ENCODE measurements at places on chromosomes 7 and 10.
A peak's percentile ranks its signal among the peaks of the same experiment; 100 is the strongest.

GRCh38 chr10:126394948-126395347 lies 6.7 kb upstream of the ADAM12 start:
- no peak for DNase-seq
- H3K27ac ChIP-seq = no peak overlapping the region
- no peaks in the 10 kb centered on the region for H3K27me3 ChIP-seq
- H3K36me3 ChIP-seq = no peaks in the 10 kb centered on the region
- H3K4me3 ChIP-seq = no peak overlapping the region

- no peak for DNase-seq
- H3K4me1 ChIP-seq = peaks cover 5% of the 10 kb centered on the region
- H3K36me3 ChIP-seq = no peaks in the 10 kb centered on the region
- H3K27ac ChIP-seq = no peak overlapping the region
These were observed 160.5 kb downstream of the VTI1A start for GRCh38 chr10:112607506-112607905.

DNA sequence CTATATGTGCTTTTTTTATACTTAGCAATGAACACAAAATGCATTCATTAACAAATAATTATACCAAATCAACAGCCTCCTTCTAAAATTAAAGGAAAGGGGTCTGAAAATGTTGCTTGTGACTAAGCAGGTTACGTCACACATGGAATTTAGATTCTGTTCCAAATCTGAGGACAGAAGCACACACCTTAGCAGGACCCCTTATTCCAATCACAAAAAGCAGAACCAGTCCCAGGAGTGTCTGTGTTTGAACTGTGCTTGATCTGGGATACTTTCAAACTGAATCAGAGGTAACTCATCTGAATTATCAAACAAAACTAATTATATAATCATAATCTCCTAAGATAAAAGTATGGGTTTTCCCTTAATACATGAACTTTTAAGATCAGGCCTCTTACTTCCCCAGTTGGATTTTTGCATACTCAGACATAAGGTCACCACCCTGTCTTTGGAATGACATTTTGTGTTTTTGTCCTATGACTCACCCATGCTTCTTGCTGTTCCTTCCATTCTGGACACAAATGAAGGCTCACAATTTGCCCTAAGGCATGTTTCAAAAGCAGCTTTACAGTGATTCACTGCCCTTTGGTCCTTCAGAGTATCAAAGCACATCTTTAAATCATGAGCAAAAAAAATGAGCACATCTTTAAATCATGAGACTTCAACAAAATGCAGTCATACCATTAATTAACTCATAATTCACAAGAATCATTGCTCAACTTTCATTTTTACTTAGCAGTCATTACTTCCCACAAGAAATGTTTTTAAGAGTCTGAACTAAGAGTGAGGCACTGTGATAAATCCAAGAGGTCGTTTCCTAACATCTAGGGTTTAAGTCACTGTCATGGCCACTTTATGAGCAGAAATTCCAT lies 35.5 kb downstream of the SEMA3C start:
- peak; percentile 73 for DNase-seq
- H3K4me3 ChIP-seq = no peak overlapping the region
- no peaks in the 10 kb centered on the region for H3K27me3 ChIP-seq
- H3K27ac ChIP-seq = peak overlapping the region; percentile 80

DNA sequence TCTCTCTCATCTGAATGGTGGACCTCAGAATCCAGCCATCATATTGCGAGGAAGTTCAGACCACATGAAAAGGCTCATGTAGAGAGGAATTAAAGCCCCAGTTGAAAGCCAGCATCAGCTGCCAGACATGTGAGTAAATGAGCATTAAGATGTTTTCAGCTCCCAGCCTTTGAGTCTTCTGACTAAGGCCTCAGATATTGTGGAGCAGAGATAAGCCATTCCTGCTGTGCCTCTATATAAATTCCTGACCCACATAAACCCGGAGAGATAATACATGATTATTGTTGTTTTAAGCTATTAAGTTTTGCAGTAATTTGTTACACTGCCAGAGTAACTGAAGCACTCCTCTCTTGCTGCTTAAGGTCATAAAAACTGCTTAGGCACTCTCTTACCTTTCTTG lies 14.6 kb downstream of the FAM149B1 start:
- no peak for DNase-seq
- H3K36me3 ChIP-seq = no peaks in the 10 kb centered on the region
- no peaks in the 10 kb centered on the region for H3K27me3 ChIP-seq

- DNase-seq = no peak
- no peak overlapping the region for H3K27ac ChIP-seq
- no peak overlapping the region for H3K4me3 ChIP-seq
- H3K4me1 ChIP-seq = peaks cover 45% of the 10 kb centered on the region
- peaks cover 8% of the 10 kb centered on the region for H3K36me3 ChIP-seq
These were observed 9.8 kb downstream of the AGBL3 start for GRCh38 chr7:134996097-134996550.

DNA sequence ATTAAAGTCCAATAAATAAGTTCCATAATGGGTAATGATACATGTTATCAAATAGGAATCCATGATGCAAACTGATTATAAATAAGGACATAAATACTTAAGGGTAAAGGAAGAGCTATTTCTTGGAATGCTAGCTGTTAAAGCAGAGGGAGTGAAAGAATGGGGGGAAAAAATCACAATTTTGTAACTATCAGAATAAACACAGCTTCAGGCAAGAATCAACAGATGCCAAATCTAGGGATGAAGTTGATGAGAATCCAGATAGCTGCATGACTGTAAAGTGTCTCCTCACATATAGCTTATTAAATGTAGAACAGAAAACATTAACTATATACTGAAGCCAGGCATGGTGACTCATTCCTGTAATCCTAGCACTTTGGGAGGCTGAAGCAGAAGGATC lies 4.9 kb downstream of the IPMK start:
- H3K27me3 ChIP-seq = no peaks in the 10 kb centered on the region
- H3K4me1 ChIP-seq = peaks cover 12% of the 10 kb centered on the region
- no peak overlapping the region for H3K27ac ChIP-seq
- no peak overlapping the region for H3K4me3 ChIP-seq
- H3K36me3 ChIP-seq = no peaks in the 10 kb centered on the region

DNA sequence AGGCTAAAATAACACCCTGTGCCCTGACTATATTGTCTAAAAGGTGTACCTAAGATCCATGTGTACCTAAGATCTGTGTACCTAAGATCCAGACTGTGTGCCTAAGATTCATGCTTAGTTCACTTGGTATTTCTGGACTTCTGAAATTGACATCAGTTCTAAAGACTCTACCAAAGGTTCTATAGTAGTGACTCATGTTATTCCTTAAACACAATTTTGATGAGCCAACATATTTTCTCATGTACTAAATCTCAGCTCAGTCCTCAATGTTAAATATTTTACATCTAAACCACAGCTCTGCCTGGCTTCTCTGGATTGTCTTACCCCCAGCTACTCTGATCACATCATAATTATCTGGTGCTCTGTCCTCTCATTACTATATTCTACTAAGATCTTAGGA lies 802.3 kb upstream of the SORCS1 start:
- DNase-seq = no peak
- H3K27ac ChIP-seq = no peak overlapping the region
- no peak overlapping the region for H3K4me3 ChIP-seq

- DNase-seq = no peak
- H3K27ac ChIP-seq = peak overlapping the region; percentile 59
- no peaks in the 10 kb centered on the region for H3K27me3 ChIP-seq
- no peak overlapping the region for H3K4me3 ChIP-seq
These were observed 28.4 kb upstream of the IFRD1 start for GRCh38 chr7:112421666-112422486.

DNA sequence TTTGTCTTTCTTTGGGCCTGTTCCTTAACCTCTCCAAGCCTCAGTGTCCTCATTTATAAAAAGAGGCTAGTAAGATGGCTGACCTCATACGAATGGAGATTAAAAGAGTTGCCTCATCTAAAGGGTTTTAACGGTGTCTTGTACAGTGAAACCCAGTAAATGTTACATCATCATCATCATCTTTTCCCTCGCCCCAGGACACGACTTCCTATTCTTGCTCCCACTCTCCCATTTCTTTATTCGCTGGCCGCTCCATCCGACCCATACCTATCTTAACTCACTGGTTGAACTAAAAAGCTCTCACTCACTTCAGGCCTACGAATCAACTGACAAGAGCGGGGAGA lies 554 bp downstream of the FRA10AC1 start:
- no peaks in the 10 kb centered on the region for H3K36me3 ChIP-seq
- peak; percentile 14 for DNase-seq
- no peaks in the 10 kb centered on the region for H3K27me3 ChIP-seq
- no peak overlapping the region for H3K27ac ChIP-seq
- H3K4me3 ChIP-seq = peak overlapping the region; percentile 85

DNA sequence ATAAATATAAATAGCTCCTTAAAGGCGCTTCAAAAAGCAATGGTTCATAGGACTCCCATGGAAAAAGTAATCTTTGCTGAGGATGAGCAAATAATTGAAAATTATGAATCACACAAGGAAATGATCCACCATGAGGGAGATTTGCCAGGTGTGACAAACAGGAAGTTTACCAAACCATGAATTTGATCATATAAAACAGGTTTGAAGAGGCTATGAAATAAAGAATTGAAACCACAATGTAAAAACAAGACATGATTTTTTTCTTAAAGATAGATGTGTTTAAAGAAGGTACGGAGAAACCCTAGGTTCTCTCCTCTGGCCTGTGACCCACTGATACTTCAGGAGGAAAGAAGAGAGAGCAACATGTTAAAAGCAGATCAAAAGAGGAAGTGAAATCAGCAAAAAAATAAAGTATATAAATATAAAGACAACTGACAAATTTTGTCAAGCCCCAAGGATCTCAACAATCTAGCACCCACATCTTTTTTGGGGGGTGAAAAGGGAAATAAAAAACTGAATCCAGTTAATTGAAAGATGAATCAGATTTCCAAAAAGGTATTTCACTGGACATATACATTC lies 111.3 kb upstream of the ASAH2 start:
- H3K4me1 ChIP-seq = 0 out of 2 replicates have a peak, but pooled peaks cover 3% of the 10 kb centered on the region
- H3K27me3 ChIP-seq = no peaks in the 10 kb centered on the region
- no peak overlapping the region for H3K4me3 ChIP-seq
- no peaks in the 10 kb centered on the region for H3K36me3 ChIP-seq
- DNase-seq = no peak

DNA sequence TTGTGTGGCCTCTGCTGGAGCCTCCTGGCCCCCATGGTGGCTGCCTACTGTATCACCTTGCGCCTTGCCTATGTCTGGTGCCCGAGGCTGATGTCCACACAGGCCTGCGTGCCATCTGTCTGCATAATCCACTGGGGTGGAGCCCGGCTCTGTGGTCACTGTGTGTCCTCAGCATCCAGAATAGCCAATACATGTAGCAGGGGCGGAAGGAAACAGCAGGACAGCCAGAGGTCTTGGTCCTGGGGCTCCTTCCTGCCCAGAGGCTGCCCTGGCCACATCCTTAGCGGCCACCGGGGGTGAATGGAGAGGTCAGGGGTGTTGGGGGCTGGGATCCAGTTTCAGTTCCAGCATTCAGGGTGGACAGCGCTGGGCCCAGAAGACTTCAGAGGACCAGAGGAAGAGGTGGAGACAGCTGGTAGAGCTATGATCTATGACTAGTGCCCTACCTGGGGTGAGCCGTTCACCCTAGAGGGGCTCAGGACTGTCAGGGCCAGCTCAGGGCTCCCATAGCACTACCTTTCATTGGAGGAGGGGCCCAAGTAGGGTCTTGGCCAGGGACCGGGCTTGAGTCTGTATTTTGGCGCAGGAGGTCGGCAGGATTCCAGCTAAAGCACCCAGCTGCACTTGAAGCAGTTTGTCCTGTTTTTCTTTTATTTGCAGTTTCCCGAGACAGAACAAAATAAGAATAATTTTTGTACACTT lies 15.9 kb downstream of the YKT6 start:
- H3K27ac ChIP-seq = no peak overlapping the region
- DNase-seq = peak; percentile 19
- no peaks in the 10 kb centered on the region for H3K4me1 ChIP-seq
- no peaks in the 10 kb centered on the region for H3K36me3 ChIP-seq
- H3K4me3 ChIP-seq = no peak overlapping the region
- no peaks in the 10 kb centered on the region for H3K27me3 ChIP-seq

- H3K4me3 ChIP-seq = no peak overlapping the region
- H3K27ac ChIP-seq = no peak overlapping the region
- peaks cover 12% of the 10 kb centered on the region for H3K4me1 ChIP-seq
- H3K36me3 ChIP-seq = no peaks in the 10 kb centered on the region
- H3K27me3 ChIP-seq = no peaks in the 10 kb centered on the region
These were observed 97.8 kb downstream of the CALCR start for GRCh38 chr7:93476491-93477344.

- no peak for DNase-seq
- H3K27me3 ChIP-seq = no peaks in the 10 kb centered on the region
- H3K27ac ChIP-seq = no peak overlapping the region
- peaks cover 9% of the 10 kb centered on the region for H3K4me1 ChIP-seq
- no peaks in the 10 kb centered on the region for H3K36me3 ChIP-seq
- no peak overlapping the region for H3K4me3 ChIP-seq
These were observed 65.9 kb downstream of the ABCB5 start for GRCh38 chr7:20681258-20681882.

GRCh38 chr10:119401671-119402395 lies 140.7 kb downstream of the RGS10 start:
- DNase-seq = peak; percentile 23
- no peak overlapping the region for H3K27ac ChIP-seq
- H3K4me3 ChIP-seq = no peak overlapping the region

DNA sequence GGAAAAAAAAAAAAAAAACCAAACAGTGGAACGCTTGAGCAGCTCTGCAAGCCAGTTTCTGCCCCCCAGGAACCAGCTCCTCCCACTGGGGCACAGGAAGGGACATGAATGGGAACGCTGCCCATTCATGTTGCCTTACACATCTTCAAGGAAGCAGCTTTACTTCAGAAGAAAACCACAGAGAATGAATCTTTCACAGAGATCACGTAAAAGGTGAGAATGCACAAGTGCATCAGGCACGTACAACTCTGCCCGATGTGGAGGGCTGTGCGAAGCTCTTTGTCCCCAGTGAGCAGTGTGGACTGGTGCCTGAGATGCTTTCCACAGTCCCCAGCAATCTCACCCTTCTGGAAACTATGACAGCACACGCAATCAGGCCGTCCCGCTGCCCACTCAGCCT lies 106.2 kb downstream of the DLG5 start:
- no peaks in the 10 kb centered on the region for H3K27me3 ChIP-seq
- no peak overlapping the region for H3K27ac ChIP-seq
- no peaks in the 10 kb centered on the region for H3K4me1 ChIP-seq
- H3K4me3 ChIP-seq = no peak overlapping the region
- DNase-seq = no peak

- H3K4me3 ChIP-seq = no peak overlapping the region
- H3K27me3 ChIP-seq = no peaks in the 10 kb centered on the region
- no peak for DNase-seq
- H3K4me1 ChIP-seq = peaks cover 12% of the 10 kb centered on the region
- H3K36me3 ChIP-seq = no peaks in the 10 kb centered on the region
These were observed 12.0 kb downstream of the SFTPD start for GRCh38 chr10:79936625-79937615.

GRCh38 chr10:3784510-3785250 lies at the start of gene KLF6:
Gene KLF6, minus strand, starts transcription at chr10:3785209. Its CDS starts 195 bp downstream, at chr10:3785014.
- H3K27me3 ChIP-seq = no peaks in the 10 kb centered on the region
- peak within 1 kb of the TSS; percentile 96 for H3K4me3 ChIP-seq
- DNase-seq = no peak
- H3K27ac ChIP-seq = peak within 1 kb of the TSS; percentile 98

DNA sequence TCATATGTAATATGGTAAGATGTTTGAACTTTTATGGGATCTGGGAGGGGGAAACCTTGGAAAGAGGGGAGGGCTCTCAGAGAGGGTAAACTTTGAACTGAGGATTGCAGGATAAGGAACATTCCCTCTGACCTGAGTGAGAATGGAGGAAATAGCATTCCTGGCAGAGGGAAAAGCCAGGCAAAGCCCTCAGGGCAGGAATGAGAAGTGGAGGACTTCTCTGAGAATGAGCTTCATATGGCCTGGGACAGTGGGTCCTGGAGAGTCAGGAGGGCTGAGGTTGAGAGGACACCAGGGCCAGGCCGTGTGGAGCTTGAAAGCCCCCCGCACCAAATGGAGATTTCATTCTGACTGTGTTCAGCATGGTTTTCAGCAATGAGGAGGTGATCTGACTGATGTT lies 34.2 kb downstream of the NPVF start:
- no peaks in the 10 kb centered on the region for H3K36me3 ChIP-seq
- H3K27me3 ChIP-seq = no peaks in the 10 kb centered on the region
- no peak for DNase-seq
- H3K4me3 ChIP-seq = no peak overlapping the region
